ENCODE measurements at places on chromosomes 1 and 21.

DNA sequence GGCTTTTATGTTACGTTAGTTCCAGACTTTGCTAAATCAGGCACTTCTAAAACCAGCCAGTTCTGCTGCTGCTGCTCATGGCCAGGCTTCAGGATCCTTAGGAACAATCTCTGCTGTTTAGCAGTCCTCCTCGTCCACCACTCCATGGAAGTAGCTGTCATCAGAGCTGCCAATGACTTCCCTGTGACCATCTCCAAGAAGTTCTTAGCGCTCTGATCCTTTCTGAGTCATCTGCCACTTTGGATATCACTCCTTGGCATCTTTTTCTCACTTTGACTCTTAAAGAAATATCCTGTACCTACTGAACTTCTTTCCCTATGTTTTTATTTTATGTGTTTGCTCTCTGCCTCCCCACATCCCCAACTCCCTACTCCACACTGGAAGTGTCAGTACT, 14.7 kb upstream of the IRF2BP2 start:
- no peak for DNase-seq

DNA sequence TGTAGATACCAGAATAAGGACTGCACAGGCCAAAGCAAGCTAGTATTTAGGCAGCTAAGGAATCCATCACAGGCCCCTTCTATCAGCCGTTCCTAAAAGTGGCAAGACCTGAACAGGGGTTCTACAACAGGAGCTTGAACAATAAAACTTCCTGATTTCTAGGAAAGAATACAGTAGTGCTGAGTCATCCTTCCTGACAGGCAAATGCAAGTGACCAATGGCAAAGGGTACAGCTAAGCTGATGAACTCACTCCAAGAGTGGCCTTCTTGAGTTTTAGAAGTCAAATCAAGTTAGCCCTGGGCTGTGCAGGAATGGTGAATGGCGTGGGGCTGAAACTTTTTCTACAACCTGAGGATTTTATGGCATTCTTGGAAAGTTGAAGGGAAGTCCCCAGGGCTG, 112.9 kb downstream of the GREM2 start:
- DNase-seq, result no peak

DNA sequence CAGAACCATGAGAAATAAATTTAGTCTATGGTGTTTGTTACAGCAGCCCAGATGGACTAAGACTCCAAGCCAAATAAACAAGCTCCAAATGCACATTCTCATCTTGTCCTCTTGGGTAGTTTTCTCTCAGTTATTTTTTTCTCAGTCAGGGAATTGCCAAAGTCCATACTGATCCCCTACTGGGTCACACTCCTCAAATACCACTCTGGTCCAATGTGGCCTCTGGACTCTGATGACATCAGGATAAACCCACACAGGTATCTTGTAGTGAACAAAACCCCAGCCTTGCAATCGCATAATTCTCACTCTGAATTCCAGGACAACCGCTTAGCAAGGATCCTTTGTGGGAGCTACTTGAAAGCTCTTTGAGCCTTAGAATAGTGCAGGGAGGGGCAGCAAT, 248.4 kb upstream of the JUN start:
- DNase-seq, result no peak

GRCh38 chr1:159187647-159188374, 16.4 kb downstream of the CADM3 start:
- no peak for DNase-seq

DNA sequence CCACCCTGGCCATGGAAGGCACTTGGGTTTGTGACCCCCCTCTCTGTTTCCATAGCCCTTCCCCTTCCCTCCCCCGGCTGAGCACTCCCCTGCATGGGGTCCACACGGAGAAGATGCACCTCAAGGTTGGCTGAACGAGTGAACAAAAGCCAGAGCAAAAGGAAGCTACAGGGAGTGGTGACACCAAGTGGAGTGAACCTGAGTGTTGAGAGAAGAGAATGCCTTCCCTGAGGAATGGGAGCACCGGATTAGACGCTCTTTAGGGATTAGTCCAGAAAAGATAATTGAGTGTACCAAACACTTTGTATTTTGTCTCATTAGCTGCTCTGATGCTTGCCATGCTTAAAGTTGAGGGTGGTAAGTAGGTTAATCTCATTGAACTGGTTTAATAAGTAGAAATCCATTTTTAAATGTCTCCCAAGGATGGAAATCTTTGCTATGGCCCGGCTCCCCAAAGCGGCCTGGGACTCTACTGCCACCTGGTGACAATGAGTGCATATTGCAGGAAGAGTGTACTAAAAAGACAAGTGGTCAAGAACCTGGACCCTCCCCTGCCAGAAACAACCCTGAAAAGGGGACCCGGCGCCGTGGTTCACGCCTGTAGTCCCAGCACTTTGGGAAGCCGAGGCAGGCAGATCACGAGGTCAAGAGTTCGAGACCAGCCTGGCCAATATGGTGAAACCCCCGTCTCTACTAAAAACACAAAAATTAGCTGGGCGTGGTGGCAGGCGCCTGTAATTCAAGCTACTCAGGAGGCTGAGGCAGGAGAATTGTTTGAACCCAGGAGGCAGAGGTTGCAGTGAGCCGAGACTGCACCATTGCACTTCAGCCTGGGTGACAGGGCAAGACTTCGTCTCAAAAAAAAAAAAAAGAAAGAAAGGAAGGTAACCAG, 150.6 kb upstream of the ZC3H12A start:
- DNase-seq, result no peak

- no peak for DNase-seq
These were observed 66.1 kb downstream of the EPS15 start for GRCh38 chr1:51453010-51453409.

GRCh38 chr1:115643225-115643624, 1.5 kb downstream of the VANGL1 start:
- no peak for DNase-seq

GRCh38 chr1:16618719-16619118, 5.4 kb upstream of the NBPF1 start:
- no peak for DNase-seq
